ENCODE measurements at places on chromosomes 1 and 21.
A peak's percentile ranks its signal among the peaks of the same experiment; 100 is the strongest.

GRCh38 chr21:45617021-45617921 lies 26.3 kb upstream of the PCBP3 start:
- DNase-seq, result no peak

GRCh38 chr1:220918285-220918951 lies 39.2 kb downstream of the HLX start:
- no peak for DNase-seq

DNA sequence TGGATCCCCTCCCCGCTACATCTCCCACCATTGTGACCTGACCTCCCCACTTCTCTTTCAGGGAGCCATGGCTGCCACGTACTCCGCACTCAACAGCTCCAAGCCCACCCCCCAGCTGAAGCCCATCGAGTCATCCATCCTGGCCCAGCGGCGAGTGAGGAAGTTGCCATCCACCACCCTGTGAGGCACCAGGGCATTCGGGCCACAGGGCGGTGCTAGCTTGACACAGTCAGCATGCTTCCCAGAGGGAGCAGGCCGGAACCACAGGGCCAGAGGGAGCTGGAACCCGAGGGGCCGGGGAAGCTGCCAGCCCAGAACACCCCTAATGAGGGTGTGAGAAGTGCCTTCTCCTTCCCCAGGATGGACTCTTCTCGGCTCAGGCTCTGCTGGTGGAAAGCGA lies 44.5 kb downstream of the RPS6KA1 start:
- DNase-seq, result no peak

- DNase-seq, result no peak
Measured at GRCh38 chr1:206116873-206117150, 376 bp downstream of the AVPR1B start.

DNA sequence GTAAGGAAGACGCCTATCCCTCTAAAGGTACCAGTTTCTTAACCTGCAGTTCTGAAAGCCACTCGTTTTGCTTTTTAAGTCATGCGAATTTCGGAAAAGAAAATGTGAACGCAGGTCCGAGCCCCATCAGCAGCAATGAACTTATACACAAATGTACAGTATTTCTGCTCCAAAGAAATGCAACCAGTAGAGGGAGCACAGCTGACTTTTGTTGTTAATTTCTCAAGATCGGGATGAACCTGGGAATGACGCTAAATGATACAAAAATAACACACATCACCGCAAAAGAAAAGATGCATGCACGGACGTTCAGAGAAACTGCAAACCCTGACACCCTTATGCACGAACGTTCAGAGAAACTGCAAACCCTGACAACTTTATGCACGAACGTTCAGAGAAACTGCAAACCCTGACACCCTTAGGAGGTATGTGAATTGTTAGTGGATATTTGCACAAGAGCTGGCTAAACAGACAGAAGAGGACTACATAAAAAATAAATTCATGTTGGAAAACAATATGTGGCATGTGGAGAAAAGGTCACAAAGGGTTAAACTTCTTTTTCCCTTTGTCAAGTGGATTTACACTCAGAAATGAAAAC lies 3.5 kb upstream of the TIAM1 start:
- DNase-seq, result no peak

DNA sequence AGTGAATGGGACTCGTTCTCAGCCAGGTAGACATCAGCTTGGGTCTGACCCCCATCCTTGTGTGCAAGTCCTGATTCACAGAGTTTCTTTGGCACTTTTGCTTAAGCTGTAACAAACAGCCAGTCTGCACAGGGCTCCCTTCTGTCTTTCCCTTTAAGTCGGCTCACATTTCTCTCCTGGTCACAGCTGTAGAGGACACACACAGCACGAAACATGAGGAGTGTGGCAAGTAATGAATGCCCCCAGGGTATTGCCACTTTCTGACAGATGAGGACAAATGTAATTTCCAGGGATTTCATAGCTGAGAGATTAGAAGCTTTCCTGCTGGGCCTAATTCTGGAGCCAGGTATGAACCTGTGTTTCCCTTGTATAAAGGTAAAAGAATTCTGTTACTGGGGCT lies 423.5 kb downstream of the KIF26B start:
- no peak for DNase-seq

GRCh38 chr1:225767634-225768540 lies 9.7 kb upstream of the SRP9 start:
- DNase-seq, result no peak

- DNase-seq, result no peak
Measured at GRCh38 chr1:20138346-20138745, 777 bp upstream of the PLA2G2F start.

- no peak for DNase-seq
Measured at GRCh38 chr1:215497528-215497927, 69.6 kb upstream of the KCTD3 start.

- DNase-seq, result no peak
Measured at GRCh38 chr1:88302843-88303486, 381.1 kb upstream of the PKN2 start.

GRCh38 chr1:110876748-110877341 lies 3.9 kb downstream of the CD53 start:
- no peak for DNase-seq

DNA sequence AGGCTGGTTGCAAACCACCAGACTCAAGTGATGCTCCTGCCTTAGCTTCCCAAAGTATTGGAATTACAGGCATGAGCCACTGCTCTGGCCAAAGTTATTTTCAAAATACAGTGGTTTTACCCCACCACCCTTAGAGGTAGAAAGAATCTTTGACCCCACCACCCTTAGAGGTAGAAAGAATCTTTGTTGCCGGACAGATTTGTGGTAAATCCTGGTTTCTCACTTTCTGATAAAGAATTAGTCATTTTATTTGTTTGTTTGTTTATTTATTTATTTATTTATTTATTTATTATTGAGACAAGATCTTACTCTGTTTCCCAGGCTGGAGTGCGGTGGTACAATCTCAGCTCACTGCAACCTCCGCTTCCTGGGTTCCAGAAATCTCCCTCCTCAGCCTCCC lies 55.9 kb downstream of the NFIA start:
- no peak for DNase-seq

DNA sequence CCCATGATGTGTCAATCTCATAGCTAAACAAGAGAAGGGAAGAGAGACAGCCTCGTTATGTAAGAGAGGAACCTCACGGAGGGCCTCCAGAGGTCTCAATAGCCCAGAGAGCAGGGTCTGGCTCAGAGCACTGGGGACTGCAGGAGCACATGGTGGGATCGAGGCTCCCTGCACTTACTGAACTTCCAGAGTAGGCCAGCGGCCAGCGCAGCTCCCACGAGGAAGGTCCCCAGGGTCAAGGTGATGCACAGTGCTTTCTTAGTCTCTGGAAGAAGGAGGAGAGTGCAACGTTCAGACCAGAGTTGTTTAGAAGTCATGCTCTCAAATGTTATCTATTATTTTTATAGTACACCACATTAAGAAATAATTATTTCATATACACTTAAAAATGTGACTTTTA lies 18.6 kb downstream of the TMPRSS2 start:
- DNase-seq, result no peak

- DNase-seq, result no peak
Measured at GRCh38 chr1:247812637-247813036, 11.3 kb downstream of the OR14A16 start.

- no peak for DNase-seq
Measured at GRCh38 chr1:9338397-9339246, 45.9 kb downstream of the SPSB1 start.

GRCh38 chr1:99650773-99651437 lies 5.0 kb downstream of the PALMD start:
- DNase-seq, result no peak

DNA sequence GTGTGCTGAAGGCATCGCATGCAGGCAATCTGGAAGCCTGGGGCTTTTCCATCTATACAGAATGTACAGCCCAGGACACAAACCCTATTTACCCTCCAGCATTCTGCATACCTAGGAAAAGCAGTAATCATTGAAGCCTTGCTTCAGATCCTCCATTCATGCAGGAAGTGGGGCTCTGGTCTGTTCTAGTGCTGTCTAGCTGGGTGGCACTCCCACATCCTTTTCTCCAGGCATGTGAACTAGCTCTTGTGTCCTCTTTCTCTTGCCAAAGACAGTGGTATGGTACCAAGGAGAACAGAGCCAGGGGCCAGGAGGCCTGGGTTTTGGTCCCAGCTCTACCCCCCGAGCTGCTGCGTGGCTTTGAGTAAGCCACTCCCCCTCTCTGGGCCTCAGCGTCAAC lies 21.7 kb downstream of the LRP8 start:
- DNase-seq, result no peak

GRCh38 chr1:63366908-63367214 lies 566 bp upstream of the ALG6 start:
- no peak for DNase-seq

DNA sequence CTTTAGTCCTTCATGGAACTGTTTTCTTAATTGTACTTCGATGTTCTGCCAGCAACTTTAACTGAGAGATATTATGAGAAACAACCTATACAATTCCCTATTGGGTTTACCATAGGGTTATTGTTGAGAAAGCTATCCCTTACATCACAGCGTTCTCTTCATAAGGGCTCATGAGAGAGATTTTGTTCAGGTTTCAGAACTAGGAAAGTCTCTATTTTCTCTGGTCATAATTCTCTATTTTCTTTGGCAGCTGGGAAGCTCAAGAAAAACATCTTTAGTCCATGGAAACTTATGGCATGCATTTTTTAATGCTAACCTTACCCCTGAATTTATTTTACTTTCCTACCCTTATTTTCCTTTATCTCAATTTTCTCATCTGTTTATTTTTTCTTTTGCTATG lies 38.2 kb downstream of the NMNAT2 start:
- DNase-seq, result no peak

GRCh38 chr1:116404699-116405098 lies 31.7 kb downstream of the ATP1A1 start:
- DNase-seq, result no peak

- peak; percentile 48 for DNase-seq
Measured at GRCh38 chr1:61157468-61157987, 75.2 kb downstream of the NFIA start.

GRCh38 chr1:184416946-184417345 lies 30.1 kb downstream of the C1orf21 start:
- no peak for DNase-seq

- no peak for DNase-seq
Measured at GRCh38 chr1:183346276-183346732, 71.9 kb downstream of the NMNAT2 start.

GRCh38 chr21:44820851-44821250 lies 3.0 kb upstream of the SUMO3 start:
- no peak for DNase-seq

GRCh38 chr1:153985941-153986761 lies at the start of gene RAB13:
TSS of gene RAB13 (minus strand) at chr1:153986339. CDS start at chr1:153986236, 103 bp downstream.
- DNase-seq, result no peak

- DNase-seq, result no peak
Measured at GRCh38 chr1:62184336-62184735, 10.3 kb upstream of the L1TD1 start.

- no peak for DNase-seq
Measured at GRCh38 chr1:72851597-72851996, 569.3 kb upstream of the NEGR1 start.

DNA sequence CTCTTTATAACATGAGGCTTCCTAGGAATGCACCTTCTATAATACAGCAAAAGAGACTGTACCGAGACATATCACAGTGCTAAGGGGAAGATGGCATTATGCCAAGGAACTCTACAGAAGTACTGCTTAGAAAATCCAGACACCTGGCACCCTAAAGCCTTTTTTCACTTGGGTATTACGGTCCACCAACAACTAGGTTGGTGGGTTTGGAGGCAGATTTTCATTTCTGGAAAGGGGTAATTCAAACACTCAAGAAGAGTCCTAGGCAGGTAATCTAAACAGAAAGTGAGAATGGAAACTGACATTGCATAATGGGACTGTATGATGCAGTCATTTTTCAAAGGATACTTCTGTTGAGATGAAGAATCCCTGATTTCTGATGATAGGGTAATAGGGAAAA lies 19.6 kb downstream of the SCMH1 start:
- no peak for DNase-seq

DNA sequence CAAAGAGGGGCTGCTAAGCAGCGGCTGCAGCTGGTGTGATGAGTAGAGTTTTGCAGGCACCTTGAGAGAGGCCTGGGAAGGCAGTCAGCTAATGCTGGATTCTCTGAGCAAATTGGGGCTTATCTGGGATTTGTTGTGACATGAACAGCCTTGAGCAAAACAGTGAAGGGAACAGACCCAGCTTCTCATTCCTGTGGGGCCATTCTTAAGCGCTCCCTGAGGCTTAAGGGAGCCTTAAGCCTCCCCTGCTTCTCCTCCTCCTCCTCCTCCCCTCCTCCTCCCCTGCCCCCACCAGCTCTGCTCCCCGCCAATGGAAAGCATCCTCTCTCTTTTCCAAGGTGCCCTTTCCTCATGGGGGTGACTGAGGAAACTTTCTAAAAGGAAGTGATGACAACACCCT lies 21.3 kb downstream of the HMGCS2 start:
- no peak for DNase-seq

- DNase-seq, result no peak
Measured at GRCh38 chr1:98429965-98430443, 231.5 kb upstream of the SNX7 start.

GRCh38 chr1:53062708-53063591 lies 937 bp downstream of the PODN start:
- no peak for DNase-seq

DNA sequence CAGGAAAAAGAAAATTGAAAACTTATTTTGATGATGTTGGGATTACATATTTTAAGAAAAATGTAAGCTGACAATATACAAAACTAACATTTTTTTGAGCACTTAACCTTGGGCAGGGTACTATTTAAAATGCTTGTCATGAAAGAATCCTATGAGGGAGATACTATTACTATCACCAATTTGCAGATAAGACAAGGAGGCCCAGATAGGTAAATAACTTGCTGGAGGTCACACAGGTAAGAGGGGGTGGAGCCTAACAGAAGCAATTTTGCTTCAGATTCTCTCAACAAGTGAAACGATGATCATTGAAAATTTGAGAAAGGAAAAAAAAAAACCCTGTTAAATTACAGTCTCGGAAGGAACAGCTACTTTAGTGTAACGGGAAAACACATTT lies 1.2 kb downstream of the GART start:
- no peak for DNase-seq

- DNase-seq, result no peak
Measured at GRCh38 chr1:33257207-33257771, 997 bp downstream of the ZNF362 start.

DNA sequence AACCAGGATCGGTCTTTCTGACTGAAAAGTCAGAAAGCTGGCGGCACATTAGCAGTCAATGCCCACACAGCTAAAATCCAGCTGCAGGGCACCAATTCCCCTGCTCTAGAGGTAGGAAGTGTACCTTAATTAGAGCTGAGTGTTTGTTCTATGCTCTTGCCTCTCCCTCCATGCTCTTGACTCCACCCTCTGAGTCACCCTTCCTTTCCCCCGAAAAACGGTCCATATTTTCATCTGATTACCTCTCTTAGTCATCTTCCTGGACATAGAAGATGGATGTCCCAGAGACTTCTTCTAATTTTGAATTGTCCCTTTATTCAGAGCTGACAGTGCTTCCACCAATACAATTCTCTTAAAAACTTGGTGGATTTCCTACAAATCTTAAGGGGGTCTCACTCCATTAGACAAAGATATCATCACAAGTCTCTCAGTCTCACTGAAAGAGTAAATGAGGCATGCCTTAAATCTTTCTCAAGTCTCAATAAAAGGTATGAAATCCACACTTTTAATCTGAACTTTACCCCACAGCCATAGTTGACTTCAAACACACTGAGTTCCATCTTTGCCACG lies 44.1 kb upstream of the SLC19A1 start:
- DNase-seq, result no peak
